ENCODE measurements at places on chromosomes 5 and 9.

GRCh38 chr9:28774433-28775235 lies 1201.4 kb upstream of the C9orf72 start:
- no peak for DNase-seq

- peak; percentile 63 for DNase-seq
These were observed 2.5 kb downstream of the TLE1 start for GRCh38 chr9:81686614-81687520.

DNA sequence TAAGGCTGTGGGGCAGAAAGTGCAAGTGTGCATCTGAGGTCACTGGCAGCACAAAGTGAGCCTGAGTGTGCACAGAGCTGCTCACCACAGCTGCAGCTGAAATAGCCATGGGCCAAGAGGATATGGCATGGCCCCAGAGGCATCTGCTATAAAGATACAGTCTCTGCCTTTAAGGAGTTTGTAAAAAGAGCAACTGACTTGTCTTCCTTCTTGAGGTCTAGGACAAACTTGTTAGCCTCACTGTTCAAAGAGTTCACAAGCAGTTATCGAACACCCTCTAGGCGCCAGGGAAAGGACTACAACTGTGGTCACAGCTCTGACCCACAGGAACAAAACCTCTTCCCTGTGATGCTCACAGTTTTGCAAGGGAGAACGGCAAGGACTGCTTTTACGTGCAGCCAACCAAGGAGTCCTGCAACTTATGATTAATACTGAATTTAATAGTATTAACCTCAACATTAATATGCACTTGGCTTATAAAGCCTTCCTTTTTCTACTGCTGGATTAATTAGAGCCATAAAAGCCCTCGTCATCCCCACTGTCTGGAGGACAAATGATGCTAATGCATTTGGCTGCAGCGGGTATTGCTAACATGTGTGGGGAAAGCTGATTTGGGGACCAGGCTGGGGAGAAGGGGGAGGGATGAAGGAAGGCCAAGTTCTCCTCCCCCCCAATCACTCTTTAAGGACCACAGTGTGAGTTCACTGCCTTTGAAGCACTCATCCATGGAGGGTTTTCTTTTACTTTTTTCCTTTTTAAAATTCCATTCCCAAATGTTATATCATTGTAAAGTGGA lies 189.8 kb upstream of the TRIM32 start:
- DNase-seq, result no peak

DNA sequence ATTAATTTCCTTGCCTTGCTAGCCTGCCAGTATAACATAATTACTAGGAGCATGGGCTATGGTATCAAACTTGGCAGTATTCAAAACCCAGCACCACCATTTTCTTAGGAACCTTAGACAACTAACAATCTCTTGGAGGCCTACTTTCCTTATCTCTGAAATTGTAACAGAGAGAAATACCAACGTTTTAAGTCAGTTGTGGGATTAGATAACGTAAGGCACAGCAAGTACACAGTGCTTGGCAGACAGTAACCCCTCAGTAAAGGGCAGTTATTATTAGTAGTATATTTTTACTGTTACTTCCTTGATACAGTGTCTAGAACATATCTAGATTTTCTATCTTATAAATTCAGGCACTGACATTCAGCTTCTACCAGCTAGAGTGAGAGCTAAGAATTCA lies 309.6 kb downstream of the ACTL7B start:
- DNase-seq, result no peak

- DNase-seq, result no peak
These were observed 38.5 kb upstream of the ANKRD31 start for GRCh38 chr5:75275147-75275546.

- DNase-seq, result no peak
These were observed 8.0 kb downstream of the PDLIM4 start for GRCh38 chr5:132265336-132266030.

- peak; percentile 37 for DNase-seq
These were observed 66.1 kb downstream of the TRPM6 start for GRCh38 chr9:74821636-74822035.

DNA sequence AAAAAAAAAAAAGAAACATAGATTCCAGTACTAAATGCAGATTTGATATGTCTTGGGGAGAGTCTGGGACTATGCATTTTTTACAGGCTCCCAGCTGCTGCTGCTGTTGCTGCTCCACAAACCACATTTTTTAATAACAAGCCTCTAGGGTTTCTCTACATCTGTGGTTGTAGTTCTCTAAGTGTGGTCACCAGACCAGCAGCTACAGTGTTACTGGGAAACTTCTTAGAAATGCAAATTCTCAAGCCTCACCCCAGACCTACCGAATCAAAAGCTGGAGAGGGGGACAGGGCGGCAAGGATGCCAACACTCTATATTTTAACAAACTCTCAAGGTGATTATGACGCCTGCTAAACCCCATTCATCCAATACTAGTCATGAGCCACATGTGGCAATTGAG lies 293.4 kb upstream of the PTGER4 start:
- no peak for DNase-seq

GRCh38 chr5:155728146-155728856 lies 598.7 kb upstream of the SGCD start:
- no peak for DNase-seq

DNA sequence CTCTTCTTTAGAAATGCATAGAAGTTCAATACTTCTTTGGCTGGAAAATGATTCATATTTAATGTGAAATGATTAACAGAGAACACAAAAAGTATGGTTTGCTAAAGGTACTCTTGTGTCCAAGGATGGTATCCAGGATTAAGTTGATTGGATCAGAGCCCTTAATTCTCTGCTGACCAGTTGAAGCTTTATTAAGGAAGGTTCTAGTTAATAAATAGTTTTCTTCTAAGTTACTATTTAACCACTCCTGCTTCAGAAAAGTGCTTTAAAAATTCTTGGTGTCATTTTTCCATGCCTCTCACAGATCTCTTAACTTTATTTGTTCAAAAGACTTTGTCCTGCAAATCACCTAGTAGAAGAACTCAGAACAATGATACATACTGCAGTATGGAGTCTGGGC lies 134.3 kb downstream of the MEF2C start:
- no peak for DNase-seq

GRCh38 chr9:33818167-33818846 lies 1.3 kb downstream of the UBE2R2 start:
- no peak for DNase-seq

DNA sequence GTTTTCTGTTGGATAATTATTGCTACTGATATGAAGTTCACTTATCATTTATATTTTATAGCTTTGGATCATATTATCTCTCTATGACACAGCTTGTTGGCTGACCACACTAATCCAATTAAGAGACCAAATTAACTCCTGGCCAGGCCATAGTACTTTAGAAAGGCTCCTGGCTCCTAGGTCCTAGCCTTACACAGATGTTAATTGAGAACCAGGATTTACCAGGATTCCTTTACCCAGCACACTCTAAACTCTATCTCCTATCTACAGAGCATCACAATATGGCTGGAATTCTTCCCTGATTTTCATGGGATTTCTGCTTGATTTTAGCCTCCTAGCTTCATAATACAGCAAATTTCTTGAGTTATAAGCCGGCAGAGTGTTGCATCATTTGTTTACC lies 80.3 kb downstream of the SLCO6A1 start:
- no peak for DNase-seq

GRCh38 chr5:68778484-68778883 lies 315.3 kb upstream of the SLC30A5 start:
- no peak for DNase-seq

DNA sequence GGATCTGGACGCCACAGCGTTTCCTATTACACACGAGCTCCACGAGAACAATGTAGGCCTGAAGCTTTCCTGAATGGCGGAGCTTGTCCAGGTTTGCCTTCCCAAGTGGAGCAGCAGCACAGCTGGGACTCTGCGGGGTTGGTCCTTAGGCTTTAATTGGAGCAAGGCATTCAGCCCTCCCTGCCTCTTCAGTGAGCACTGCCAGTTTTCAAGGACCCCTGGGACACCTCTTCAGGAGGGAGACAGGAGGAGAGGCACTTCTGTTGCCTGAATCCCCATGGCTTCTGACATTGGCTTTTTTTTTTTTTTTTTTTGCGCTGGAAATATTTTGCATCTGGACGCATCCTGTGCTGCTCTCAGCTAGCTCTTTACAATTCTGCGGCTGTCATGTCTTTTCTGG lies 179.4 kb downstream of the SEMA6A start:
- DNase-seq, result peak; percentile 27
